HFFc6 (cell line): ENCODE measurements at places on chromosomes 3 and 15.

- DNase-seq: no peak
Observed at GRCh38 chr3:160226026-160226907, 1.0 kb downstream of the C3orf80 start.

DNA sequence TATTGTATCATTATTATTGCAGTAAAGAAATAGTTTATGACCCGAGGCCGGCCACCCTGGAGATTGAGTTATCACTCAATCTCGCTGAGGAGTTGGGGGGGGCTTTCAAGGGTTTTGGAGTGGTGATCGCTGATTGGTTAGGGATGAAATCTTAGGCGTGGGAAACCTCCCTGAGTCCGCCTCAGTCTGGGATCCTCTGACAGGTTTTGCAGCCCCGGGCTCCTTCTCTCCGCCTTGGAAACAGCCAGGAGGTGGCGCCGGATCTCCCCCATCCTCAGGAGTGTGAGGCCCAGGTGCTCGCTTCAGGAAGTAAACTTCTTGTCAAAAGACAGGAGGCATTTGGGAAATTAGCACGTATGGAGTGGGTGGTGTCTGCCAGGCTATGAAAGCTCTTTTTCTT is 41.1 kb upstream of the SEC61A1 start:
- no peak for DNase-seq

DNA sequence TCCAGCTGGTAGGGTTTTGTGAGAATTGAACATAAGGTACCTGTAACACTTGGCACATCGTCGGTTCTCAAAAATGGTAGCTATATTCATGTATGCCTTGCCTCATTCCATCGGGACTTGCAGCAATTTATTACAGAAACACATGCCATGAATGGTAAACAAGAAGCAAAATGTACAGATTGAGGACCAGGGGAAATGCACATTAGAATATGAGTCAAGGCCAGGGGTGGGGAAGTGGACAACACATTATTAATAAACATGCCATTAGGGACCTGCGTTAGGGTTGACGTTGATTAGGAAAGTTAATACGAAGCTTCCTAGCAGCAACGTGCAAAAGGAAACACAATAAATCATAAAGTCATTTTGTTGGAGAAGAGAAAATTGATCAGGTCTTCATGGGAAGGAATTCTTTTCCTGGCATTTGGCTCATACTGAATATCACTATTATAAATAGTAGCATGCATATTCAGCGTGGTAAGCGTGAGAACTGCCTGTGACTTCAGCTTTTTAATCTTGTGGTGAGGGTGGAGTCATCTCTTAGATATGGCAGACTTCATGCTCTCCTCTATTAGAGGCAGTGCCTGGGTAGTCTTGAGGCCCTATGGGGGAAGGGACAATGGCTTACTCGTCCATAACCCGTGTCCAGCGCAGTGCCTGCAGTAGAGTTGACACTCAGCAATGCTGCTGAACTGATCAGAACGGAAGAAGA is 184.9 kb downstream of the SV2B start:
- DNase-seq: no peak

GRCh38 chr15:96412906-96413231 is 82.4 kb downstream of the NR2F2 start:
- DNase-seq: no peak

- DNase-seq: no peak
Observed at GRCh38 chr15:80736560-80736959, 41.5 kb downstream of the ABHD17C start.

DNA sequence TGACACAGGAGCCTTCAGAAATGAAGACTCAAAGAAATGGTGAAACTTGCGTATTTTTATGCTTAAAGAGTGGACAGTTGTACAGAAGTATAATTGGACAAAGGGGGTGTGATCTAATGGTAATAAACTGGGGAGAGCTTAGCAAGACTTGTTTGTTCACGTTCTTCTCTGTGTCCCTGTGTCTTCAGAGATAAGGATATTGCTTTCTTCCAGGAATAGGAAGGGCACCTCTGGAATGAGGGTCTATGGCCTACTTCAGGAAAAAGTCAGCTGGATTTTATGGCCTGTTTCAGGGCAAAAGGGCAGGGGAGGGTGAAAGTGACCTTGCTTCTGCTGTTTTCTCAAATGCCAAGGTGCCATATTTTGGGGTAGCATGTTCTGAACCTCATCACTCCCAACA is 4.5 kb upstream of the TOPAZ1 start:
- no peak for DNase-seq

GRCh38 chr3:87309601-87310000 is 33.2 kb upstream of the POU1F1 start:
- no peak for DNase-seq

GRCh38 chr3:188198760-188199327 is 44.9 kb downstream of the LPP start:
- DNase-seq: no peak

DNA sequence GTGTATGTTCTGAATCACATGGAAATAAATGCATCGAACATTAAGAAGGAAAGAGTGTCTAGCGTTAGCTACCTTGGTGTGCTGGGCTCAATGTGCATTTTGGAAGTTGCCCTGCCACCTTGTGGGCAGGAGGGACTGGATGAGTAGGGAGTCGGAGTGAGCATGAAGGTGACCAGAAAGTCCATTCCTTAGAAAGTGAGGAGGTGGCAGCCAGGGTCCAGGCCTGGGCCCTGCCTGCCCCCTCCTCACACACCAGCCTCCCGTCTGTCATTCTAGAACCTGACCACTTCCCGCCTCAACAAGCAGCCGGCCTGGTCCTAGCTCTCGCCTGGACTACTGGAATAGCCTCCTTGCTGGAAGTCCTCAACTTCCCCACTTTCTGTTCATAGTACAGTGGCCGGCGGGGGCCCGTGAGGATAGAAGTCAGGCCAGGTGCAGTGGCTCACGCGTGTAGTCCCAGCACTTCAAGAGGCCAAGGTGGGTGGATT is 10.2 kb upstream of the GATA2 start:
- no peak for DNase-seq

- DNase-seq: no peak
Observed at GRCh38 chr15:82043130-82043673, 2.6 kb downstream of the MEX3B start.

DNA sequence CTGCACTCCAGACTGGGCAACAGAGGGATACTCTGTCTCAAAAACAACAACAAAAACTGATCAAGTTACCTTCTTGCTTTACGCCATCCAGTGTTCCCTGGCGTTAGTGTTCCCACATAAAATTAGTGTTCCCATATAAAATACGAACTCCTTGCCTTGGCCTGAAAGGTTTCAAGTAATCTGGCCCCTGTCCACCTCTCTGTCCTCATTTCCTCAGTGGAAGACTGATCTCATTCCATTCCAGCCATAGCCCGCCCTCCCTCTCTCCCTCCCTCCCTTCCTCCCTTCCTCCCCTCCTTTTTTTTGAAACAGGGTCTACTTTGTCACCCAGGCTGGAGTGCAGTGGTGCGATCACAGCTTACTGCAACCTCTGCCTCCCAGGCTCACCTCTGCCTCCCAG is 2.8 kb upstream of the CAND2 start:
- DNase-seq: no peak

DNA sequence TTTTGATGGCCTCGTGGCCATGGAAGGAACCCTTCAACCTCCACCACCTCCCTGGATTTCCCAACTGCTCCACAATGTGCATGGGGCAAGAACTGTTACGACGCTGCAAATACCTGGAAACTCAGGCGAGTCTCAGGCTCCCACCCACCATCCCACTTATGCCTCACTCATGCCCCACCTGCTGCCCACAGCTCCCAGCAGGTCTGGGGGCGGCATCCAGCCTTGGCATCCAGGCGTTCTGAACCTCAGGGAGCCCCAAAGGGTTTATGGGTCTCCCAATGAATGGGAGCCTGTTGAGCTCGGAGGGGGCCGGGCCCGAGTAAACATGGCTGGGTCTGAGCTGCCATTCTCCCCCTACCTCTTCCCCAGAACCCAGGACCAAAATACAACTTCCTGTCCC is 2.0 kb upstream of the PTH1R start:
- no peak for DNase-seq

- DNase-seq: peak; percentile 38
Observed at GRCh38 chr3:105401691-105402149, 35.0 kb downstream of the ALCAM start.

DNA sequence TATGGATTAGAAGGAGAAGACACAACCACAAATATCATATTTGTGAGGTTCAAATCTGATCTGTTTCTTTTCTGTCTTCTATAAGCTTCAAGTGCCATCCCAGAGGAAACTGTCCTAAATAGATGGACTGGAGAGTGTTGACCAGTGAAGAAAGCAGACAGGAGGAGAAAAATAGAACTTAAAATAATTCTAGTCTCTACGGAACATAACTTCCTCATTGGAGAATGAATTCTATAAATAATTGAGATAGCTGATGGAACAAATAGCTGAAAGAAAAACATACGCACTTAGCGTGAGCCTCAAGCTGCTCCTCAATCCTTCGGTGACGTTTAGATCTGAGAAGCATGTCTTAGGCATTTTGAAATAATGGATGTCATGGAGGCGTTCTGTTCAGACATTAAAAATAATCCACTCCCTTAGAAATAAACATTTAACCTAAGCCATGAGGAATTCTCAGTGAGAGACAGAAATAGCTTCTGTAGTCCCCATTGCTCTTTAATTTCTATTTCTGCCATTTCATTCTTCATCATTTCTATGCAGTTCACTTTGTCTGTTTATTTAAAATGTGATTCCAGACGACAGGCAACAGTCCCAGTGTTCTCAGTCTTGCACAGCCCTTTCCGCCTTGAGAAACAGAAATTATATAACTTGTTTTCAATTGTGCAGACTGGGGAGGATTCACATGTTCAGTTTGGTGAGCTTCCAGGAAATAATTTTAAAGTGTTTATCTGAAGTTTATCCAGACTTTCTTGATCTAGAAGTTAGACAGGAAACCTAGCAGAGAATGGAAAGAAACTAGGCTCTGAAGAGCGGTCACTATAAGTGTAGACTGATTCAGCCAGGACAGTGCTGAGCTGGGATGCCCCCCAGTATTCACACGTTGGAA is 97.3 kb downstream of the NR1D2 start:
- no peak for DNase-seq

DNA sequence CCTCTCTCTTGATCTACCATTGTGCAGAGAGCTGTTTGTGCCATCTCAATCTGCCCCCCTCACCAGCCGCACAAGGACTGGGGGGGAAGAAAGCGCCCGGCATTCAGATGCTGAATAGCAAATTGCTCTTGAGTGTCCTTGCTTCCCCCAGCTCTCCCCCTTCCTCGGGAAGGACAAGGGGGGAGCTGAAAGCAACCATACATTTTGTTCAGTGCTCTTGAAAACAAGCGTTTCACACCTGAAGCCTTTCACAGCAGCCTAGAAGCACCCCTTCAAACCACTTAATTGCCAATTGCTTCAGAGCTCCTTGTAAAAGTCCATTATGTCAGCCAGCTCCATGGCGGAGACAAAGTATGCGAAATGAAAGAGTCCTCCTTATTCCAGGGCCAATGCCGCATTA is 540.1 kb downstream of the NR2F2 start:
- DNase-seq: no peak

GRCh38 chr15:74783072-74783807 is 1.4 kb downstream of the CSK start:
- DNase-seq: no peak

- peak; percentile 93 for DNase-seq
Observed at GRCh38 chr3:101902041-101902440, 52.7 kb downstream of the NFKBIZ start.
